ENCODE measurements at places on chromosomes 13 and 19.
A peak's percentile ranks its signal among the peaks of the same experiment; 100 is the strongest.

GRCh38 chr13:97018029-97018819, 23.9 kb upstream of the OXGR1 start:
- peak; percentile 51 for DNase-seq

- no peak for DNase-seq
Measured at GRCh38 chr13:67916650-67917049, 686.5 kb upstream of the PCDH9 start.

- no peak for DNase-seq
Measured at GRCh38 chr19:55241143-55241934, 12.8 kb upstream of the TMEM86B start.

DNA sequence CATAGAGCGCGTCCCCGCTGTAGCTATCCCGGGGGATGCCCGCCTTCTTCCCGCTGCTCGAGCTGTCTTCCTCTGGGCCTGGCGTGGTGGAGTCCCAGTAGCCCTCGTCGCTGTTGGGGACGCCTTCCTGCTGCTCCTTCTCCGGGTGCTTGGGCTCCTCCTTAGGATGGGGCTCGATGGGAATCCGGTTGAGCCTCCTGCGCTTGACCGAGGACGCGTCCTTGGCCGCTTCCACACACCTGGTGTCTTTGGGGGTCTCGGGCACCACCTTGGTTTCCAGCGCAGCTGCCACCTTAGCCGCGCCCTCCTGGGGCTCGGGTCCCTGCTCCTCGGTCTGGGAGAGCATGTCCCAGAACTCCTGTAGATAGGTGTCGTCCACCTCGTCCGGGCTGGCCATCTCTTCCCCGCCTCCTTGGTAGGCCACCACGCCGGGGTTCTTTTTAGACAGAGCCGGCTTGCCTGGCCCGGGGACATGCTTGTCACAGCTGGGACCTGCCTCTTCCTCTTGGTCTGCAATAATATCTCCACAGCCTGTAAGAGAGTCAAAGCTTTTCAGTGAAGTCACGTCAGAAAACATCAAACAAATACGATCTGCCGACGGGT, 2.0 kb downstream of the AMER2 start:
- DNase-seq: no peak

GRCh38 chr19:2477732-2478191, 1.8 kb downstream of the GADD45B start:
- peak; percentile 57 for DNase-seq

- no peak for DNase-seq
Measured at GRCh38 chr19:31089681-31090080, 259.6 kb downstream of the TSHZ3 start.

DNA sequence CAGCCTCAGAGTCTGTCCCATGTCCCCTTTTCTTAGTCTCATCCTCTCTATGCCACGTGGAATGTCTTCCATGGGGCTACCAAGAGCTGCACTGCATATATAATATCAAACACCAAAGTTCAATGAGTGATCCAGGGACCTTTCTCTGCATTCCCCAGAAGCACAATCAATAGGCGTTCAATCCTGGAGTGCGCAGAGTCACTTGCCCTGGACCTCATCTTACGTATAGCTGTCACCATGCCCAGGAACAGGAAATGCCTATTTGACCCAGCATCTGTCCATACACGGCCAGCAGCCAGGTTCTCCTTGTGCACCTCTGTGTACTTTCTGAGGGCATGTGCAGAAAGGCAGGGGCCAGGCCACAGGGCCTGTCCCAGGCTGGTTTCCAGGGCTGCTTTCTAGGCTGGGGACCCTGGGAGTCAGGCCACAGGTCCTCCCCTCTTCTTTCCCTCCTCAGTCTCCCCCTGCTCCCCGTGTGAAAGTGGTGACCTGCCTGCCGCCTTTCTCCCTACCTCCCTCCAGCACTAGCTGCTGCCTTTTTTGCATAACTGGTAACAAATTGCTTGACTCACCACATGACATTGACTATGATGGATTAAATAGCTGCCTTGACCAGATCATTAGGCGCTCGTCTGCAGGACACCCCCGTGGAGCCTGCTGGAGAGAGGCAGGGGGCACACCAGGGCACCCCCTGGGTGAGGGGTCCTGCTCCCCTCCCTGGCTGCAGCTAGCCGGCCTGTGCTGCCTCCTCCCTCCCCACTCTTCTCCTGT, 222.0 kb downstream of the ZNF536 start:
- DNase-seq: no peak

DNA sequence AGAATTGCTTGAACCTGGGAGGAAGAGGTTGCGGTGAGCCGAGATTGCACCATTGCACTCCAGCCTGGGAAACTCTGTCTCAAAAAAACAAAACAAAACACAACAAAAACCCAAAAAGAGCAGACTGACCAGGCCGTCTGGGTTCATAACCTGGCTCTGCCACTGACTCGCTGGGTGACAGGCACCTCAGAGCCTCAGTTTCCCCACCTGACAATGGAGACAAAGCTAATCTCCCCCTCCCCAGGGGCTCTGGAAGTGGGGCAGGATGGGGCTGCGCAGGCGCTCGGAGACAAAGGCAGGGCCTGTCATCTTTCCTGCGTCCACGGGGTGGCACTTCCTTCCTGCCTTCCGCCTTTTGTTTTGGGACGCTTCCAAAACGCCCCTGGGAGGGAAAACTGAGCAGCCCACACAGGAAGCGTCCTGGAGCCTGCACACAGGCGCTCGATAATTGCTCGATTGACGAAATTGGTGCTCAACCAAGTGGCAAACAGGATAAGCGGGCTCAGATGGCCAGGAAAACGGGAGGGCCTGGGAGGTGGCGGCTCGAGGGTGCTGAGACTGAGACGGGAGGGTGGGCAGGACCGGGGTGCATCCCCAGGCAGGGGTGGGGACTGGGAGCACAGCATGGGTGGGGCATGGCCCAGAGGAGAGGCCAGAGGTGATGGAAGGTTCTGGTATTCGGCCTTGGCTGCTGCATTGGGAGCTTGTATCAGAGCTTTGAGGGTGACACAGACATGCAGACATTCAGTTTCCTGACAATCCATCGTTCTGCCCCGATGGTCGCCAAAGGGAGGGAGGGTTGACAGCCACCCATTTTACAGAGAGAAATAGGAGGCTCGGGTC, 17.8 kb downstream of the SPC24 start:
- peak; percentile 93 for DNase-seq

DNA sequence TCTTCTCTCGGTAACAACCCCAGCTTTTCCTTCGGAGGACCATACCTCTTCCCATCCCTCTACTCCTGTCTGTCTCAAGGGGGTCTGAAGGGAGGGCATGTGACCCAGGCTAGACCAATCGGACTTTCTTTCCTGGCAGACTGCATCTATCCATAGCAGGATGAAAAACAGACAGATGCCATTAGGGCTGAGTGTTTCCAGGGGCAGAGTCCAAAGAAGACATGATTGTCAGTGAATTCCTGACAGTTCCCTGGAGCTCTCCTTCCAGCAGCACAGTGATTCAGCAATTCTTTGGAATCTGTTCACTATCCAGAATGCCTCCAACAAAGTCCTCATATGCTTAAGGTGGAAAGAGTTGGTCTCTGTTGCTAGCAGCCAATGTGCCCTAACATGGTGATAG, 189.8 kb downstream of the KCTD12 start:
- no peak for DNase-seq

DNA sequence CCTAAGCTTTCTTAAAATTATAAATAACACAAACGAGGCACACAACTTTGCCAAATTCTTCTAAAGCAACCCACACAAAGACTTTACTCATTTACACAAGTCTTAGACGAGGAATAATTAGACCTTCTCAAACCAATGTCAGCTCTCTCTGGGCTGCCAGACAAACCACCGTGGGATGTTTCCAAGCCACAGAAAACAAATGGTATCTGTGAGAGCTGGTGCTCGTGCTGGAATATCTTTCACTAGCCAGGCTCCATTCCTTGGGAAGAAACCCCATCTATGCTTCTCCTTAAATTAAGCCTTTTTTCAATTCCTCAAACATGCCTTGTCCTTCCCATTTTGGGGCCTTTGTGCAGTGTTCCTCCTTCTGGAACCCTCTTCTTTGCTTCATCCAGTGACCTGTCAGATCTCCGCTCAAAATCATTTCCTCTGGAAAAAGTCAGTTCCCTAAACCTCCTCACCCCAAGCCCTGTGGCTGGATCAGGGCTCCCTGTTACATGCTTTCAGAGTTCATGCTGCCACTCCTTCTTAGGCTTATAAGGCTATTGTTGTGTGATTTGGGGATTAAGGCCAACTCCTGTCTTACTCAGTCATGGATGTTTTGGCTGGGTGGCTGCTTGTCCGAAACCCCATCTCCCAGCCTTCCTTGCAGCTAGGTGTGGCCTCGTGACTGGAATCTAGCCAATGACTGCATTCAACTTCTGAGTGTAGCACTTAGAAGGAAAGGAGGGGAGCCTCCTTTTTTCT, 64.2 kb upstream of the GTF2F2 start:
- peak; percentile 67 for DNase-seq

- no peak for DNase-seq
Measured at GRCh38 chr13:90511903-90512302, 835.6 kb upstream of the MIR17HG start.

- peak; percentile 68 for DNase-seq
Measured at GRCh38 chr13:61415058-61415721, 459 bp downstream of the PCDH20 start.

DNA sequence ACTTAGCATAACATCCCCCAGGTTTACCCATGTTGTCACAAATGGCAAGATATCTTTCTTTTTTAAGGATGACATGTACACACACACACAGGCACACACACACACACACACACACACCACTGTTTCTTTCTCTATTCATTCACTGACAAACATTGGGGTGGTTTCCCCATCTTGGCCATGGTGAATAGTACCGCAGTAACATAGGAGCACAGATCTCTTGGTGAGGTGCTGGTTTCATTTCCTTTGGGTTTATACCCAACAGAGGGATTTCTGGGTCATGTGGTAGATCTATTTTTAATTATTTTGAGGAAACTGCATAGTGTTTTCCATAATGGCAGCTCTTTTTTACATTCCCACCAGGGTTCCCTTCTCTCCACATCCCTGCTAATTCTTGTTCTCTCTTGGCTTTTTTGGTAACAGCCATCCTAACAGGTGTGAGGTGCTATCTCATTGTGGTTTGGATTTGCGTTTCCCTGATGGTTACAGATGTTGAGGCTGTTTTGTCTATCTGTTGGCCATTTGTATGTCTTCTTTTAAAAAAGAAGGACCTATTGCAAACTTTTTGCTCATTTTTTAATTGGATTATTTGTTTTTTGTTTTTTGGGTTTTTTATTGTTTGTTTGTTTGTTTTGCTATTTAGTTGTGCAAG, 251.7 kb upstream of the IRS2 start:
- no peak for DNase-seq

- DNase-seq: no peak
Measured at GRCh38 chr19:45947926-45948325, 25.7 kb downstream of the NOVA2 start.

DNA sequence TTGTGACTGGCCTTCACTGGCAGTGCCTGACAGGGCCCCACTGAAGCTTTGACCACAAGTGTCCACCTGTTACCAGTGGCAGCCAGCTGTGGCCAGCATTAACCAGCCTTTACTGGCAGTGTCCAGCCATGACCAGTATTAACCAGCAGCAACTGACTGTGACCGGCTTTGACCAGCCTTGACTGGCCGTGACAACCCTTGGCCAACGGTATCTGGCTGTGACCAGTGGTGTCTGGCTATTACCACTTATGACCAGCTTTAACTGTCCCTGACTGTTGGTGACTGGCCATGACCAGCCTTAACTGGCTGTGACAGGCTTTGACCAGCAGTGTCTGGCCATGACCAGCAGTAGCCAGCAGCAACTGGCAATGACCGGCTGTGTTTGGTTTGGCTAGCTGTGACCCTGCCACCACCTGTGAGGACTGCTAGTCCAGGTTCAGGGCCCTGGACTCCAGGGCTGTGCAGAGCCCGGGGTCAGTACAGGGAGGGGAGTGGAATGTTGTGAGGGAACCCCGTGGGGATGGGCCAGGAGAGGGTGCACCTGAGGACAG, 32.2 kb downstream of the CKM start:
- no peak for DNase-seq

DNA sequence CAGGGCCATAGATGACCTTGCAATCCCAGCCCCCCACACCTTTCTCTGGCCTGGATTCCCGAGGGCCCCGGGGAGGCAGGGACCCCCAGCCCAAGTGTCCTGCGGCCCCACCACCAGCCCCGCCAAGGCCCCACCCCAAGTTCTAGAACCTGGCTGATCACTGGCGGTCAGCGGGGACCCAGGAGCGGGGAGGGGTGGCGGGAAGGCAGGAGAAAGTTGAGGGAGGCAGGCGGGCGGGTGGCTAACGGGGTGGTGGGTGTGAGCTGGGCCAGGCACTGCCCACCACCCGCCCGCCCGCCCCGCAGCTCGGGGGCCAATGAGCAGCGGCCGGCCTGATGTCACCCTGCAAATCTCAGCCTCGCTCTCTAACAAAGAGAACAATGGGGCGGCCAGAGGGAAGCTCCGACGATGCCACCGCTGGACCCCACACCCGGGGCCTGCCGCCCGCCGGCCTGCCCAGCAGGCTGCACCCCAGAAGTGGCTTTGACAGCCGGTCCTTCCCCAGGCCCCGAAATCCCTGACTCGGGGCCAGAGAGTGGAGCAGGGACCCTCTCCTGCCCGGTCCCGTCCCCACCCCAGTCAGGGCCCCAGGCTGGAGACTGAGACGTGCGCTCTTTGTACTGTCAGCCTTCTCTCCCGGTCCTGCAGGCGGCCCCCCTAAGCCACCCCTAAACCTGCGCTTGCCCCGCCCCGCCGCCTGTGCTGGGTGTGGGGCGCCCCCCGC, 1.6 kb downstream of the MEX3D start:
- peak; percentile 91 for DNase-seq

GRCh38 chr13:52926971-52927370, 78.5 kb upstream of the PCDH8 start:
- DNase-seq: no peak
